Cardiac septum (tissue), 1 donor: ENCODE measurements at places on chromosomes 5 and 9. TPM values are rescaled to one million over a fixed set of nuclear protein-coding genes. Genes with fewer than 3 reads are reported as not detected.

Gene IGFBPL1
- 0.30 TPM for total RNA-seq

GRCh38 chr5:148147415-148147814, 20.9 kb upstream of the SPINK14 start:
- no peak for DNase-seq

Gene SPINK14
- not detected for total RNA-seq

DNA sequence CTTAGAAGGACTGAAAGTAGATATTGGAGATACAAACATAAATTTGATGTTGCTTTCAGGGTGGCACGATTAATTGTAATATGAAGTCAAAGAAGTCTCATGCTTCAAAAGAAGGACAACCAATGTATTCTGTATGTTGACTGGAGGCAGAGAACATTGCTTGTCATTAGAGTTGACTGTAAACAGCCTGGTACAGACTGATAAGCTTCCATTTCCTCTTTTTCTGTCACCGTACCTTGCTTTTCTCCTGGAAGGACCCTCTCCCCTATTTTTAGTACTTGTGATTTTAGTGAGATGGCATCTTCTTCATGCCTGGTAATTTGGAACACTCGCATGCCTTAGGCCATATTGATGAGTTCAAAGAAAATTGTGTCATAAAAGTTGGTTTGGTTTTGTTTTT, 809.4 kb downstream of the PRELID2 start:
- no peak for DNase-seq

Gene ROPN1L
- 0.43 TPM for total RNA-seq

- peak; percentile 68 for DNase-seq
These were observed 22.4 kb upstream of the SLC6A3 start for GRCh38 chr5:1467341-1468246.

Gene BTNL9
- 25.2 TPM for total RNA-seq

GRCh38 chr9:86389628-86390027, 35.4 kb upstream of the TUT7 start:
- no peak for DNase-seq

Gene LPAR1
- total RNA-seq = 10.6 TPM

GRCh38 chr5:134410822-134411221, 859 bp downstream of the CDKN2AIPNL start:
- DNase-seq = no peak

GRCh38 chr5:13664377-13664776, 280.1 kb downstream of the DNAH5 start:
- no peak for DNase-seq

DNA sequence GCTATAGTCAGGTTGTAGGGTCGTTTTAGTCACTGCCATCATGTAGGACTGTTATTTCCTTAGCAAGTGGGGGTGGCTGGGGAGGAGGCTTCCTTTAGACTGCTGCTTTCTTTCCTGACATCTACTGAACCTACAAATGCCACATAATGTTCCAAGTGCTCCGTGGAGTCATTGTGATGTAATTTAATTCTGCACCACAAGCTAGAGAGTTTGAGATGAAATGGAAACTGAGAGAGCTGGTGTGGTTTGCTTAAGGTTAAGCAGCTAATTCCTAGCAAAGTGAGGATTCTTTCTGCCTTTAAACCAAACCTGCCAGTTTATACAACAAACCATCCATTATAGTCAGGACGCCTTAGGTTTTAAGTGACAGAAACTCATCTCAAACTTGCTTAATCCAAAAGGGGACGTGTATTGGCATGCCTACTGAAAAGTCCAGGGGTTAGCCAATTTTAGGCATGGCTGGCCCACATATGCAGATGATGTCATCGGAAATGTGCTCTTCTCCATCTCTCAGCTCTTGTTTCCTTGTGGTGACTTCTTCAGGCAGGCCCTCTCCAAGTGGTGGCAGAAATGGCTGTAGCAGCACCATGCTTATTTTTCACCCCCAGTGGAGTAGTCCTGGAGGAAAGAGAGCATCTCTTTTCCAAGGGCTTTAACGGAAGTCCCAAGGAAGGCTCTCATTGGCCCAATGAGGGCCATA, 30.5 kb downstream of the ZNF618 start:
- no peak for DNase-seq

DNA sequence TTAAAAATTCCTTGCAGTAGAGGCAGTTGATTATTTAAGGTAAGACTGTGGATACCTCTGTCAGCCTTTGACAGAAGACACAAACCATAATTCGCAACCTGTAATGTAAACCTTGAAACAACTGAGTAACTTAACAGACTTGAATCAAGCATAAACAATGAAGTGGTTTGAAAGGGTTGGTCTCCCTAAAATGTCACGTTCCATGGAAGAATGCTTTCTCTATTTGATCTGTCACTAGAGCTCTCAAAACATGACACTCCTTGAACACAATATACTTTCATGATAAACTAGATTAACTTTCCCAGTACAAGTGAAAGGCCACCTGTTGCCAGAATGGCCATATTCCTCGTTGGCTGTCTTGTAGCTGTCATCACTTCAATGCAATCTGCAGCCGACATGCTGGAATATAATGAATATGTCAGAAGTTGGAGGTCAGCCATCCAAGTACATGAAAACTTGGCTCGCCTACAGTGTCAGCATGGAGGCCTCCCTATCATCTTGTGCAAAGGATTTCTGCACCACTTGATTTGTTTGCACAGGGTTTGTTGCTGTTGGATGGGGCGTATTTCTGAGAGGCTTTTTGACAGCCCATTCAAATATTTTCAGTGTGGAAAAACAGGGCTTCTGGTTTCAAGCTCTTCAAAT, 228.0 kb downstream of the TLE4 start:
- peak; percentile 76 for DNase-seq

GRCh38 chr5:171619744-171620143, 165.9 kb upstream of the SMIM23 start:
- DNase-seq = no peak

GRCh38 chr5:177494346-177495195, 2.8 kb downstream of the PDLIM7 start:
- DNase-seq = peak; percentile 86

- no peak for DNase-seq
These were observed 5.7 kb downstream of the RNF208 start for GRCh38 chr9:137216188-137216965.

- no peak for DNase-seq
These were observed 53.5 kb upstream of the IL7R start for GRCh38 chr5:35803191-35803651.

Gene NMUR2
- not detected for total RNA-seq

- no peak for DNase-seq
These were observed 31.6 kb downstream of the ADAM19 start for GRCh38 chr5:157543825-157544622.

DNA sequence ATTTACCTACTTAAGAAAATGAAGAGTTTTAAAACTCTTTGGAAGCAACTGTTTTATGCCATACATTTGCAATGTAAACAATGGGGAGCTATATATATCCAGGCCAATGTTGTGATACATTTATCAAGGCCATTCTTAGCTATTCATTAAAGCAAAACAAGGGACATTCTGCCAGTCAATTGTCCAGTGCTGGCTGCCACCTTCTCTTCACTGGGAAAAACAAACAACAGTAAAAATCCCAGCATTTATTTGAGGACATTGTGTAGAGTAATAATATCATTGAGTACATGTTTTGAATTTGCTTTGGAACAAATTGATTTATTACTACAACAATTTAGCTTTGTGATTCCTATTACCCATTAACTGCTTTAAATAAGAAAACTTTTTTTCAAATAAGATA, 1107.4 kb downstream of the DTWD2 start:
- no peak for DNase-seq

DNA sequence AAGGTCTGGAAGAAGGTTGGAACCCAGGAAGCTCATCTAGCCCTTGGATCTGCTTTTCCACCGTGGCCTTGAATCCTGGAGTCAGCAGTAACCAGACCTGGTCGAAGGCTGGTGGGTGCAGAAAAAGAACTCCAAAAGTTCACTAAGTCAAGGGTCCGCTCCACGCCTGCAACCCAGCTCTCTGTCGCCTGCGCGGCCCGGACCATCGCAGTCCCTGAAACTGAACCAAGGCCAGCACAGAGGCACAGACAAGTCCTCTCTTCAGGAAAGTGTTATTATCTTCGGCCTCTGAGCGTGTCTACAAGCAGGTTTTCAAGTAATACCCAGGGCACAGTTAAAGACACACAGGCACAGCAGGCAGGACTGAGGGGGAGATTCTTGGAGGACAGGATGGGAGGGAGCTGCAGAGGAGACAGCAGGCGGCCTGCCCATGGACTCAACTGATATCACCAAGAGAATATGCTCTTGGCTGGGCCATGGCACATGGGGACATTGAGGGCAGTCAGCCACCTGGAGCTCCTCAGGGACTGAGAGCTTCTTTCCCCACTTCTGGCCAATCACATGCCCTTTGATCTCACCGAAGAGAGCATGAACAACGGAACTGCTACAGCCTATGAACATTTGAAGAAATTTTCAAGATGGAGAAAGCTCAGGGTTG, 45.8 kb upstream of the SEMA4D start:
- DNase-seq = no peak

DNA sequence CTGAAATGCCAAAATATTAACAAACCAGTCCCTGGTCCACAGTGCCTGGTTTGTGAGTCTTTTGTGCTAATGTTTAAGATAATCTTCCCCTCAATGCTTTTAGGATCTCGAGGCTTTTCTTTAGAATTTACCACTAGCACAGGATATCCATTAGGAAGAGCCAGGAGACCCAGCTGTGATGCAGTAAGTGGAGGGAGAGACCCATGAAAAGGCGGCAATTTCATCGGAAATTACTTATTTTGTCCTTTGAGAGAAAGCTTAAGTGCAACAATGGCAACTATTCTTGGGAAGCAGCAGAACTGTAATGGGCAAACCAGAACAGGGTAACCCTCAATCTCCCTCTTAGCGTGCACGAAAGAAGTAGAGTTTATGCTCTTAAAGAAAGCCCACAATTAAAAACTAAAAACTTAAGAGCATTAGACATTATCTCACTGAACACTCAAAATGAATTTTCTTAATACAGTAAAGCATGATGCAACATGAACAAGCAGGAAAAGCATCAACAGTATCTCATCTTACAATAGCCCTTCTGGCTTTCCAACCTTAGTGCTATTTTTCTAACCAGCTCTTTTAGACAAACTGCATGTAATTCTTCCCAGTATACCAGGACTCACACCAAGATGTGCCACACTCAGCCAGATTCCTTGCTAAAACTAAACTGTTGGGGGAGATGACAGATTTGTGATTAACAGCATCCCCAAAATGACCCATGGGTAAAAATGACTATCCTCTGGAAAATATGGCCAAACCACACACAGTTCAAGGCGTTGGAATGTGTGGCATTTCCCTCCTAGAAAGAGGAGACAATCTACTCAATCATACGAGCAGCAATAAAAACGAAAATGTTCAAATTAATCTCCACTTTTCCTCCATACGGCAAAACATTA, 36.4 kb downstream of the PWWP2A start:
- DNase-seq = no peak

DNA sequence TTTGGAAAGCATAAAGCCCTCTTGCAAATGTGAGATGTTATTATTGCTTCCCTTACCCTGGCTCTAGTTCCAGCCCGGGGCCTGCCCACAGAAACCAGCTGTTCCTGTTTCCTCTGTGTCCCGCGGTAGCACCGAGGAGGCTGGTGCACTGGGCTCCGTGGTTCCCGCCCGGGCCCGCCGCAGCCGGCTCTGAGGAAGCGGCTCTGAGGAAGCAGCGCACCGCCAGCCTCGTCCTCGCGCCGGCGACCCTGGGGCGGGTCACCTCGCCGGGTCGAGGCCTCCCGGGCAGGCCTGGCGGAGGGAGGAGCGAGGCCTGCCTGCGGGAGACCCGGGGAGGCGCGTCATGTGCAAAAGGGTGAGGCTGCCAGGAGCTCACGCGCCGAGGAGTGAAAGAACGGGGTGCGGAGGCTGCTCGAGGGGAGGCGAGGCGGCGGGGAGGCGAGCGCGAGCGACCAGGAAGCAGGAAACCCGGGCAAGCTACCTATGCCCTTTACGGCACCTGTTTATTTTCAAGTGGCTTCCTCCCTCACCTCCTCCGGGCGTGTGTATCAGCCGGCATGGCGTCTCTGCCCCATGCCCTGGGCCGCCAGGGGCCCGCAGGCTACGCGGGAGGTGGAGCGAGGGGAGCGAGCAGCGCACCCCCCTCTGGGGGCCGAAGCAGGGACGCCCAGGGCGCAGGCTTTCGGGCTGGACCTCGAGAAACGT, 61.3 kb upstream of the MEGF10 start:
- peak; percentile 79 for DNase-seq

GRCh38 chr5:92916036-92916435, 665.0 kb downstream of the NR2F1-AS1 start:
- no peak for DNase-seq

Gene PRUNE2
- 19.9 TPM for total RNA-seq

Gene IL33
- 18.6 TPM for total RNA-seq

Gene FBXL7
- total RNA-seq = 26.2 TPM

Gene SOHLH1
- total RNA-seq = not detected

- DNase-seq = peak; percentile 94
These were observed 29.1 kb upstream of the DUSP1 start for GRCh38 chr5:172800088-172800551.

DNA sequence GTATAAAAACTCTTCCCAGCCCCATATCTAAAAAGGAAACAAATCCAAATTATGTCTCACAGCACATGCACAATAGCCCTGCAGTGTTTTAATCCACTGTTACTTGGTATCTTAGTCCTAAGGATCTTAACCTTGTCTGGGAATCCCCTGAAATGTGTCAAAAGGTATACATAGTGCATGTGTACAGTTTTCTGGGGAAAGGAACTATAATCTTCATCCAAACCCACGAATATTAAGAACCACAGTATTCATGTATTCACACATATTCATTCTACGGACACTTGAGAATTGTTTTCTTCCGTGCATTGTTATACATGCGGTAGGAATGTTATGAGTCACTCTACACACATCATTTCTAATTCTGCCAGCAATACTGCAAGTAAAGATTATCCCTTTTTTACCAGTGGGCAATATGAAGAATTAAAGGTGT, 47.8 kb upstream of the SNX2 start:
- no peak for DNase-seq

Gene FREM1
- total RNA-seq = 2.4 TPM

- DNase-seq = no peak
These were observed 306.8 kb upstream of the NMUR2 start for GRCh38 chr5:152711801-152712388.

DNA sequence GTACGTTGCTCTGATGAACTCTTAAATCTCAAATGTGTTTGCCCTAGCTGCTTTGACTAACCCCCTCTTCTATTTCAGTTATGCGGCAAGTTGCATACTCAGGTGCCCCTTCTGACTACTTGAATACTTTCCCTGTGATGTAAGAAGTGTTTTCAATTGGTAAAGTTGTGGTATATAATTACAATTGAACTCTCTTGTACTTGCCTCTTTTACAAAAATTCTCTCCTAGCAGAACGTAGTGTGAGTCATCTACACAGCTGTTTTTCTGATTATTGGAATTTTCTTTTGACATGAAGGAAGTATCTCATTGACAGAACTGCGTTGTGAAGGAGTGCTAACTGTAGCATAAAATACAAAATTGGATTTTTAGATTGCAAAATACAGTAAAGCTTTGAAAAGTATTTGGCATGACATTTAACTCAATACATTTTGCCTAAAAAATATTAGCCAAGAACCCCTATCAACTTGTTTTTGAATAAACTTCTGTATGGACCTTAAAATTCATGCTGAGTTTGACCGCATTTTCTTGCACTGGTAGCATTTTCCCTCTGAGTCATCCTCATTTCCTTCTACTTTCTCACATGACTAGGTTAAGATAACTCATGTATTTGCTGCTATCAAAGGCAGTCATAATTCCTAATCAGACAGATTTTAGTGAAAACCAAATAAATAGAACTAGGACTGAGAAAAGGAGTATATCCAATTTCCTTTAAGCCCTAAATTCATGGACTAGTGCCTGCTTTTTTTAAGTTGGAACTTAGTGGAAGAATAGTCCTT, 6.3 kb downstream of the CRHBP start:
- DNase-seq = no peak
